ENCODE measurements at places on chromosomes 7 and 10. TPM values are rescaled to one million over a fixed set of nuclear protein-coding genes. Genes with fewer than 3 reads are reported as not detected.

The CUBN gene
- 0.34 TPM for total RNA-seq

The CTAGE15 gene
- total RNA-seq: not detected

- DNase-seq: peak; percentile 29
These were observed 1212.4 kb downstream of the SORCS1 start for GRCh38 chr10:105952153-105952552.

- no peak for DNase-seq
These were observed 441.3 kb upstream of the MKI67 start for GRCh38 chr10:128567551-128567950.

- no peak for DNase-seq
These were observed 260.6 kb upstream of the MAGI2 start for GRCh38 chr7:79714081-79714480.

DNA sequence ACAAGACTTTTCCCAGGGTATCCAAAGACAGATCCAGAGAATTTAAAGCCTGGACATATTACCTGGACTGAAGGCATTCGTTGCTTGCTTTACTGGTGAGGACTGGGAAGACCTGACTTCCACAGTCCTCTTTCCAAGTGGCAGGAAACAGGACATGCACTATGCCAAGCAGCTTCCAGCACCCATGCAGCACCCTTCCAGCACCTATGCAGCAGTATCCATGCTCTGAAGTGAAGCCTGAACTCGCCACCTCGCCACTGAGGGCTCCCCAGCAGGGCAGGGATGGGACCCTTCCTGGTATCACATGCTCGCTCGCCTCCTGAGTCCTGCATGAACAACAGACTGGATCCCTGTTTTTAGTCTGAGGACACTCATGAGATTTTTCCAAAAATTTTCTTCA is 189.9 kb upstream of the KLF14 start:
- DNase-seq: no peak

- no peak for DNase-seq
These were observed 492.5 kb upstream of the AKR1E2 start for GRCh38 chr10:4333459-4333894.

DNA sequence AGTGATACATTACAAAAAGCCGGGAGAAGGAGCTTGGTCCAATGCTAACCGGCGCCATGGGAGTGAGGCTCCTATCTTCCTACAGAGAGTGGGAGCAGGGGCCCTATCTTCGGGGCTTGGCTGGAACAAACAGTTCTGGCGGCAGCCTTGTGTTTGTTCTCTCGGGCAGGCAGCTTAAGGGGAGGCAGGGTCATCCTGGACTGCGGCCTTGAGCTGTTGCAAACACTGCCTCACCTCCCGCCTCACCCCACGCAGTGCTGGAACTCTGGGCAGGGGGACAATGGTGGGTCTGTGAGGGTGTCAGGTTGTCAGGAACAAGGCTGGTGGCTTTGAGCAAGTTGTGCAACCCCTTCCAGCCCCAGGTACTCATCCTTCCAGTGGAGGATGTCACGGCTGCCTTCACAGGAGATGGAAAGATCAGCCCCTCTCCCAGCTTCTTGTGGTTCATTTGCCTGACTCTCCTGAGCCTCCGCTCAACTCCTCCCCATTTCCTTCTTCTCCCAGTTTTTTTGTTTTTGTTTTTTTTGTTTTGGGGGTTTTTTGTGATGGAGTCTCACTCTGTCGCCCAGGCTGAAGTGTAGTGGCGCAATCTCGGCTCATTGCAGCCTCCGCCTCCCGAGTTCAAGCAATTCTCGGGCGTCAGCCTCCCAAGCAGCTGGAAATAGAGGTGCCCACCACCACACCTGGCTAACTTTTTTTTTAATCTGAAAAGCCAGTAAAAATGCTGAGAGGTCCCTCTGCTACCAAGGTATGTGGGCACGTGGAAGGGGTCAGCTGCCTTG is 57.4 kb downstream of the SPOCK2 start:
- no peak for DNase-seq

DNA sequence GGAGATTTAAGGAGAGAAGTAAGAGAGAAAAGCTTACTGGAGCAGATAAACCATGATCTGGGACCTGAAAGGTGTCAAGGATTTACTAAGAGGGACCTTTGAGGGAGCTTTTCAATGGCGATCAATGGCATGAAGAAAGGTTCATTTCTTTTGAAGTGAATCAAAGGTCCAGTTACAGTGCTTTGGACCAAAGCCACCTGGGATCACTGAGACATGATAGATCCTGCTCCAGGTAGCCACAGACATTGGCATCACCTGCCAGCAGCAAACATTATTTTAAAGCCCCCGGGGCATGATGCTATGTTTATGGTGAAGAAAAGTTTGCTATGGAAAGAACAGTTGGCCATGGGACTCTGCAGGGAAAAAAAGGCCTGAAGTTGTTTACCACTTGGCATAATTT is 109.4 kb downstream of the SLC25A13 start:
- DNase-seq: no peak
